ENCODE measurements at places on chromosomes 11 and 22.

- DNase-seq: no peak
Measured at GRCh38 chr11:8288166-8288772, 24.6 kb upstream of the LMO1 start.

DNA sequence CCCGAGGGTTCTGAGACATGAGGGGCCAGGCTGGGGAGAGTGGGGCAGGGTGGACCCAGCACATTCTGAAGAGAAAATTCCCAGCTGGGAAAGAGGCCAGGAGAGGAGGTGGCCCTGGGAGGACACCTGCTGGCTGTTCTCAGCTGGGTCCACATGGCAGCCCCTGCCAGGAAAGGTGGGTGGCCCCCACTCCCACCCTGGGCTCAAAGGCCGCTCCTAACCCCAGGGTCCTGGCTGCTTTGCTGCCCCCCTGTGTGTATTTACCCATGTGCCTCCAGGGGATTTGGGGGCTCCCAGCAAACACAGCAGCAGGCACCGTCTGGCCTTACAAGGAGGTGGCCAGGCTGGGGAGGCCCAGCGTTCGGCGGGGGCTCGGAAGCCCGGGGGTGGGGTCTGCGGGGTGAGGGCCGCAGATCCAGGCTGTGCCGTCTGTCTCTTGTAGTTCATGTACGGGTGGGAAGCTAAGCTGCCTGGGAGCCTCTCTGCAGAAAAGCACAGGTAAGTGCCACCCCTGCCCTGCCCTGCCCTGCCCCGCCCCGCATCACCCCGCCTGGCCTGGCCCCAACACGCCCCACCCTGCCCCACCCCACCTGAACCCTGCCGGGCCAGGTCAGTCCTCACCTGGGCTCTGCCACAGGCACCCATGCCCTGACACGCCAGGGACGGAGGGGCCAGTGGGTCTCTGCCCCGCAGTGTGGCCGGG, 10.6 kb downstream of the MUC5B start:
- no peak for DNase-seq

- no peak for DNase-seq
Measured at GRCh38 chr22:27875951-27876350, 43.1 kb downstream of the PITPNB start.

GRCh38 chr11:3922056-3922455, 66.6 kb downstream of the STIM1 start:
- DNase-seq: no peak

DNA sequence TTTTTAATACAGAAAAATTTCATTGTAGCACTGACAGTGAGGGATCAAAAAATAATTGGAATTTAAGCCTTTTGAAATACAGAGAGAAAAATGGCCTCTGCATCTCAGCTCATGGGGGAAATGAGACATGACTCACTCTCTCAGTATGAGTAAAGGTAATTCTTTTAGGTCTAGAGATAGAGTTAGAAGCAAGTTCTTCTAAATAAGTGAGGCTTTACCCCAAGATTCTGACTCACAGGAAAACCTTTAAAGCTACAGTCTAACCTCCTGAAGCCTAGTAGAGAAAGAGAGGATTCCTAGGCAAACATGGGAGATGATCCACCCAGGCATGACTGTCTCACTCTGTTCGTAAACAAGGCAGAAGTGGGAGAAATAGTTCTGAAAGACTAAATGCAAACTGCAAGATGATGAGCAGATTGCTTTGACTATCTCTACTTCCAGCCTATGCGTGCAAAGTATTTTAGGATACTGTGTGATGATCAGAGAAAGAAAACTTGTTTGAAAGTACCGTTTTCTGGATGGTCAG, 1003.3 kb upstream of the CCDC90B start:
- DNase-seq: no peak

DNA sequence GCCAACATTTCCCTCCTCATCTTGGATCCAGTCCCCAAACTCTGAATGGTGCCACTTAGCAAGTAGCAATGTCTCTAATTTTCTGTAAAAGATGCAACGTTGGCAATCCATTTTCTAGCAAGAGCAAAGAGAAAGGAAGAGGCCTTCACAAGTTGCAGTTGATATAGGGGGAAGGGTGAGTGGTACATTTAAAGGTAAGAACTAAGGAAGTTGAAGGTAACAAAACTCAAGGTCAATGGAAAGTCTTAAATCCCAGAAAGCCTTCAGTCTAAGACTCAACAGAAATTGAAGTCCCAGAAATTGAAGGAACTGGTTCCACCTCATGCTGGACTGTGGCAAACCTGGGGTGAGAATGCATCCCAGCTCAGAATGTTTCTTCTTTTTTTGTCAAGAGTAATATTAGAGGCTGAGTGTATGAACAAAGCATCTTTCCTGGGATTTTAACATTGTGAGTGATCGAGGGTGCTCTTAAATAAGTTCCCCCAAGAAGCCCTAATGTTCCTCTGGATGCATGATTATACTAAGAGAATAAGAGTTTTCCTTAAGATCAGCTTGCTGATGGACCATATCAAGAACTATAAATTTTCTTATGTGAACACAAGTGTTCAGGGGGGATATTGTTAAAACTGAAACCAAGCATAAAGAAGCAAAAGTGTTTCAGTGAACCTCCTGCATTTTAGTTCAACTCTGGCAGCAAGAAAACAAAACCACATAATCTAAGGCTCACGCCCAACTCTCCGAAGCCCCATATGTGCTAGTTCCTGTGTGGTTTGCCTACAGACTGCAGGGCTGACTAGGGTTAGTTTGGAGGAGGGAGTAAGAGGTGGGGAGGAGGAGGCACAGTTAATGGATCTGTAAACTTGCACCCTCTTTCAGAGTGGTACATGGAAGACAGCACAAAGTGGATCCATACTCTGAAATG, at the start of gene GRAP2:
GRAP2 (plus strand) TSS at position 779 of the 922 bp plus-strand sequence. CDS start 46,023 bp downstream, outside the sequence.
- no peak for DNase-seq

DNA sequence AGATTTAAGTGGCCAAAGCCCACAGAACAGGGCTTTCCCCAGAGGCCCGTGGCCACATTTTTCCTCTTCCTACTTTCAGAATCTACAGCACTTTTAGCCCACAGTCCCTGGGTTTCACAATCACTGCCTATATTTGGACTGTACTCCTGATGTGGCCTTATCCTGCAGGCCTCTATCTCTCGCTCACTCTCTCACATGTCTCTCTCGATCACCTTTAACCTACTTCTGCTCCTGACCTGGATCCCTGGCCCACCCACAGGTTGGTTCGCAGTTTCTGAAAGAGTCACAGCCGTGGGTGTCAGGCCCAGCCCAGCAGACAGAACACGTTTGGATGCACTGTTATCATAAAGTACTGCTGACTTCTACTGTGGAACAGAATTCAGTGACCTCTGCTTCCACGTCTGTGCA, 55.5 kb downstream of the LARGE1 start:
- no peak for DNase-seq

GRCh38 chr11:68870470-68870869, 28.8 kb upstream of the CPT1A start:
- peak; percentile 43 for DNase-seq

- DNase-seq: no peak
Measured at GRCh38 chr22:20384171-20384570, 9.8 kb upstream of the ZNF74 start.

DNA sequence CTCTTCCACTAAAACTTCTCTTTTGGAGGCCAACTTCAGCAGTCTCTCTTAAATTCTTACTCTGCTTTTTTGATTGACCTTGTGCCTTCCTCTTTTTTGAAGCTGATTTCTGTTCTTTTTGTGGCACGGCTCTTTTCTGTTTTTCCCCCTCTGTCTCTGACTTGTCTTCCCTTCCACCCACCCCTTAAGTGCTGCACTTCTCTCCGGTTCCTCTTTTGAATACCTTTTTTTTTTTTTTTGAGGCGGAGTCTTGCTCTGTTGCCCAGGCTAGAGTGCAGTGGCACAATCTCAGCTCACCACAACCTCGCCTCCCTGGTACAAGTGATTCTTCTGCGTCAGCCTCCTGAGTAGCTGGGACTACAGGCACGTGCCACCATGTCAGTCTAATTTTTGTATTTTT, 211.9 kb downstream of the BLID start:
- DNase-seq: no peak

DNA sequence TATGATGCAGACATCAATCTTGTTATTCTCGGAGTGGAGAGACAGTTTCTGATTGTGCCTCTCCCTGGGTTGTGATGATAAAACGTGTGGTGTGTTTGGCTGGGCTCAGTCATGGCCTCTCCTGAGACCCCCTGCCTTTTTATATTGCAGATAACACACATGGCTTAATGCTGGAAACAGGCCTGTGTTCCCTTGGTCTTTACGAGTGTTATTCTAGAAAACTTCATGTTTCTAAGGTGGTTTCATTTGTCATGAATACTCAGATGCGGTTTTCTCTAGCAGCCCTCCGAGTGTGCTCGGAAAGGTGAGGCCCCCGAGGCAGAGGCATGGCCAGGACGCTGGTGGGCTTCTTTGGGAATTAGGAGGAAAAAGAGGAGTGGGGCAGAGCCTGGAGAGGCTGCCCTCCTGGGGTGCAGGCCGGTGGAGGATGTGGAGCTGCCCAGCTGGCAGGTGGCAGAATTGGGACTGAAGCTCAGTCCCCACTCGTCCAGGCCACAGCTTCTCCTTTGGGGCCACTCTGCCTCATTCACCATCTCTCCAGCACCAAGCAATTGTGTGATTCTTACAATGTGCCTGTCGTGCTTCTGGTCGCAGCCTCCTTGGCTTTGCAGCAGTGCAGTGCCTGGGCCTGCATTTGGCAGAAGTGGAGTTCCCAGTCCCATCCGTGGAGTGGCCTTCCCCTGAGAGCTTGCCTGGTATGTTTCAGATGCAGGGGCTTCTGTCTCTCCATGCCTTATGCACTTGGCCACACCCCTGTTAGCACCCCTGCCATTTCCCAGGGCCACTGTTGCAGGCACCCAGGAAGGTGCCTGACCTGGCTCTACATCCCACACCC, 309.6 kb downstream of the TBC1D22A start:
- no peak for DNase-seq

GRCh38 chr11:134940441-134941126, 528.5 kb upstream of the B3GAT1 start:
- no peak for DNase-seq

DNA sequence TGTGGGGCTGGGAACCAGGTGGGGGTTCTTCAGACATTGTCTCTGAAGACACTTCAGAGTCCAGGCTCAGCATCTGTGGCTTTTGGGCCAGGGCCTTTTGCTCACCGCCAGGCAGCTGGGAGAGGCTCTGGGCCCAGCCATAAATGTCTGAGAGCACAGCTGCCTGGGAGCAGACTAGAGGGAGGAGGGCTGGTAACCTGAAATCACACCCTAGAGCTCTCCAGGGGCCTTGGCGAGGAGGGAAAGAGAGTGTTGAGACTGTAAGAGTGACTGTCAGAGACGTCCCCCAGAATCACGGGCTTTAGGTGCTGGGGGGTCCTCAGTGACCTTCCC, 4.1 kb downstream of the TRABD start:
- DNase-seq: no peak

GRCh38 chr22:47055073-47055355, 292.6 kb downstream of the TBC1D22A start:
- DNase-seq: no peak

DNA sequence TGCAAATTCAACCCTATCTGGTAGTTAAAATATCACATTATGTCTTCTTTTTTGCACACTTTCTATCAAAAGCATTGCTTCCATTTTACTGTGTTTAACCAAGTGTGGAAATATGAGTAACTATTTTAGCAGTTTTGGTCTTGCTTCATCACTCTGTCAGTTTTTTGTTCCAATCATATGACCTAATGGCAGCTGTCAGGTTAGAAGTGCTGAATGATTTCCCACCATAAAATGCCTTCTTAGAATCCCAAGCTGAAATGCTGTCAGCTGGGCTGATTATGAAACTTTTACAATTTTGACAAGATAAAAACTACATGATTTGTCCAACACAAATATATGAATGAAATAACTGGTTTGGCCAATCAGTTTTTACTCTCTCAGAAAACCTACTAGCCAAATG, 1654.6 kb upstream of the RAG2 start:
- no peak for DNase-seq

DNA sequence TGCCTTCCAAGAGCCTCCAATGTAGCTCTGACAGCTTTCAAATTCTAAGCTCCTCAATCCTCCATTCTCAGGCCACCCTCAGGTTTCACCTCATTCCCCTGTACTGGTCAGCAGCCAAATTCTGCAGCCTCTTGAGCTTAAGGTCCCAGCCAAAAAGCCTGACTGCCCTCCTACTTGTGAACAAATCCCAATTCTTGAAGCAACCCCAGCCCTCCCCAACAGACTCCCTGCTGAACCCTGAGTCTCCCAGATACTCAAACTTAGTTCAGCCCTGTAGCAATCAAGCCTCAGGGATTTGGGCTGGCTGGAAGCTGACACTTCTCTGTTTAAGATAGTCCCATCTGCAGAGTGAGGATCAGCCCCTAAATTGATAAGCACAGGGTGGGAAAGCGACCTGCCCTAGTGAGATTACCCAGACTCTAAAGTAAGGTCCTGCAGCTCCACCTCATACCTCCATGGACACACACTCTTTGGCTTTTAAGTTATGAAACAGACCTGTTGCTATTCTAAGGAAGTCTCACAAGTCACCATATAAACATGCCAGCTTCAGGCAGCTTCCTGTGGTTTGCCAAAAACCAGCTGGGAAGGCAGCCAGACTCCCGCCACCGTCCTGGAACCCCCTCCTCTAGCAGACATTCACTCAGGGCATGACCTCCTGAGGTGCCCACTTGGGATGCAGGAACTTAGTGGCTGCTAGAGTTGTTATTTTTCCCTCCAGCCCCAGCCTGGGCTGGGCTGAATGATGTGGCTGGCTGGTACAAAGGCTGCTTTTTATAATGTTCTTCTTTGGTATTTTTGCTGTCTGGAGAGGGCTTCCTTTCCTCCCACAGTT, 82.5 kb upstream of the PICALM start:
- DNase-seq: peak; percentile 35

DNA sequence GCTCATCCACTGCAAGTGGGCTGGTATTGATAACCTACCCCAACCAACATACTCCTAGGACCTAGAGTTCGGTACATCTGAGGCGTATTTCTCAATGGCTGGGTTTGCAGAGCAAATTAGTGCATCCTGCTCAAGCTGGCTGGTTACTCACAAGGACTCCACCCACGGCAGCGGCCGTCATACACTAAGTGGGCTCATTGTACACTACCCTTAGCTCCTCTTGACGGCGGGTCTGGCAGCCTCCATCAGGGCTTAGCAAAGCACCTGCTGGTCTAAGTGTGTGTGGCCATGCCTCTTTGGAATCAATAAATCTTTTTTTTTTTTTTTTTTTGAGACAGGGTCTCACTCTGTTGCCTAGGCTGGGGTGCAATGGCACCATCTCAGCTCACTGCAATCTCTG, 20.2 kb upstream of the KCNJ11 start:
- DNase-seq: no peak

DNA sequence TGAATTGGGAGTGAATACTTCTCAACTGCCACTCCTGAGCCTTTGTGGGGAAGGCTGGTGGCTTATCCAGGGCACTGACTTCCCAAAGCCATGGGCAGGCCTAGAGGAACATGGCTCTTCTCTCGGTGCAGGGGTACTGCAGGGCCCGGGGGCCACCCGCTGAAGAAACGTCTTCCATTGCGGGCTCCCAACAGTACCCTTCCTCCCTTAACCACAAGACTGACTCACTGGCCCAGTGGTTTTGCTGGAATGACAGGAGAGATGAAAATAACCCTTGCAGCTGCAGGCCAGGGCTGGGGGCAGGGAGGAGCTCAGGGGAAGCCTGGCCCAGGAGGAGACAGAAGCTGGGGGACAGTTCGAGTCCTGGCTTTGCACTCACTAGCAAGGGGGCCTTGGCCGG, 13.5 kb downstream of the TXN2 start:
- peak; percentile 41 for DNase-seq

GRCh38 chr11:123195188-123196059, at the start of gene CLMP:
Gene CLMP (minus strand): TSS chr11:123195248. CDS start chr11:123194940, 308 bp downstream.
- no peak for DNase-seq
